ENCODE measurements at places on chromosomes 6 and 20.

DNA sequence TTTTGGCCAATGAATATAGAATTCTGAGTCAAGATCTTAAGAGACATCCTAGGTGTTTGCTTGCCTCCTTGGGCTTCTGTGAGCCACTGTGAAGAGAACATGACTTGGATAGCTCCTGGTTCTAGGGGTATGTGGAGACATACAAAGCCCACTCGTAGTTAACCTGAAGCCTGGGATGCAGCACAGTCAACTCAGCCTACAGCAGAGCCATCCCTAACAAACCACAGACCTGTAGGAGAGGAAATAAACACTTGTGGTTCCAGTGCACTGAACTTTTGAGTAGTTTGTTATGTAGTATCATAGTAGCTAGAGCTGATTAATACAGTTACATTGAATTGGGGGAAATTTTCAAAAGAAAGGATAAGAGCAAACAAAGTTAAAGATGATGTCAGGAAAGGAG lies 474.4 kb upstream of the HSF2 start:
- no peak for DNase-seq

GRCh38 chr6:129748901-129749748 lies 39.1 kb upstream of the ARHGAP18 start:
- no peak for DNase-seq

DNA sequence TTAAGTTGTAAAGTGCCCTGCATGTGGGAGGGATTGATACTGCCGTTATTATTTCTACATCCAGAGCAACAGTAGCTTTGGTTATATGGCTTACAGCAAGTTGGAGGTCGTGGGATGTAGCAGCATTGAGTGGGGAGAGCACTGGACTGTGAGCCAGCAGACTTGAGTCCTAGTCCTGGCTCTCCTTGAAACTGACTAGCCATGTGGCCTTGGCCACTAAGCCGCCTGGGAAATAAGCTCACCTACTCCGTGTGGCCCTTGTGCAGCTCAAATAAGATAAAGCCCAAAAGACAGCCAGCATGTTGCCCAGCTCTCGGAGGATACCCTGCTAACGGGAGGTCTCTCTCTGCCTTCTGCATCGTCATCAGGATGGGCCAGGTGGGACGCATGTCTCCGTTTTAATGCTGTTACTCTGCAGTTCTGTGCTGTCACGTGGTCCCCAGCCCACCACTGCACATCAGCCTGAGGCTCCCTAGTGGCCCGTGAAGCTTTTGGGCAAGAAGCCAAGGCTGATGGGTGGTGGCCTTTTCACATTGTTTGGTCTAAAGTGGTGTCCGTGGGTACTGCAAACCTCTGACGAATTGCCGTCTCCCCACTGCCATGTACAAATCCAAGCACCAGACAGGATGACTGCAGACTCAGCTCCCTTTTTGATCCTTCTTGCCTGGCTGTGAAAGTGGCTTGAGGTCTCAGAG lies 7.9 kb downstream of the EPB41L1 start:
- DNase-seq: no peak

- DNase-seq: no peak
Measured at GRCh38 chr6:70231311-70231710, 71.6 kb downstream of the COL9A1 start.

GRCh38 chr20:44209686-44210405 lies 725 bp downstream of the OSER1 start:
- no peak for DNase-seq

- DNase-seq: no peak
Measured at GRCh38 chr20:16267526-16267925, 305.7 kb downstream of the KIF16B start.
